Fibroblast of skin of left quadriceps (primary cell): ENCODE measurements at places on chromosomes 7 and 10.

GRCh38 chr10:24897326-24897926 is 55.0 kb downstream of the PRTFDC1 start:
- no peak for DNase-seq

GRCh38 chr10:18658271-18659124 is 733 bp upstream of the ARL5B start:
- DNase-seq = no peak

DNA sequence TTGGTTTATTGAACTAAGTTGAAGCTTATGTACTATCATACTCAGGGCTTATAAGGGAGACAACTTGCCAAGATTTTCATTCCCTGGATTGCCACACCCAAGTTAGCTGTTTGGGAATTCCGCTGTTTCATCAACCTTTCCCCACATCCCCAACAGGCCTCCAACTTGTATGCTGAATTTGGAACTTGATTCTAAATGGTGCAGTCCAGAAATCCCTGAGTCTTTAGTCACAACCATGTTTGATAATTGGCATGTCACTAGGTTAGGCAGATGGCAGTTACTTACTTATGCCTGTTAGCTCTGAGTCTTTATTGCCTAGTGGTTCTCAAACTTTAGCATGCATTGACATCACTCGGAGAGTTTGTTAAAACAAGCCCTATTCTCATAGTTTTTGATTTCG is 135.4 kb upstream of the PRPS1L1 start:
- no peak for DNase-seq

- no peak for DNase-seq
Observed at GRCh38 chr10:92915892-92916291, 67.6 kb downstream of the EXOC6 start.

DNA sequence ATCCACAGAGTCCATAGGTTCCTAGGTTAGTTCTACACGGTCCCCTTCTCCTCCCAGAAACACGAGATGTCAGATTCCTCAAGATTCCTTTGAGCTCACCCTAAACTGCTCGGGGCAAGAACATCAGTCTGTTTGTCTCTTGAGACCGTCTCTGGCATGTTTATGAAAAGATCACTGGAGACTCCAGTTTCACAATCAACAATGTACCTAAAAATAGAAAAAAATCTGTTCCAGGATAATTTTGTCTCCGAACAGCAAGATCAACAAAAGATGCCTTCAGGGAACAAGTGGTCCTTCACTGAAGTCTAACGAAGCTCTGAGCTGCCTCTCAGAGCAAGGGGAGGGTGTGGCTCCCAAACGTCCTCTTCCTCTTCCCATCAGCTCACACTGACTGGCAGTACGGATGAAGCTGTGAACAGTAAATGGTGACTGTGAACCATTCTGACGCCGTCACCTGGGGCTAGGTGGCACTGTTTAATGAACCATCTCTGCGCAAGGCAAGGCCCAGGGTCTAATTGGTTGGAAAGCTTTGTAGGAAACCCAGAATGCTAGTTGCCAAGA is 156.2 kb upstream of the LYZL1 start:
- no peak for DNase-seq

- no peak for DNase-seq
Observed at GRCh38 chr10:69957241-69957885, 95.3 kb upstream of the MACROH2A2 start.

- no peak for DNase-seq
Observed at GRCh38 chr7:154881026-154881425, 121.9 kb downstream of the PAXIP1 start.

GRCh38 chr10:86047588-86047987 is 319.0 kb downstream of the GRID1 start:
- DNase-seq = no peak

DNA sequence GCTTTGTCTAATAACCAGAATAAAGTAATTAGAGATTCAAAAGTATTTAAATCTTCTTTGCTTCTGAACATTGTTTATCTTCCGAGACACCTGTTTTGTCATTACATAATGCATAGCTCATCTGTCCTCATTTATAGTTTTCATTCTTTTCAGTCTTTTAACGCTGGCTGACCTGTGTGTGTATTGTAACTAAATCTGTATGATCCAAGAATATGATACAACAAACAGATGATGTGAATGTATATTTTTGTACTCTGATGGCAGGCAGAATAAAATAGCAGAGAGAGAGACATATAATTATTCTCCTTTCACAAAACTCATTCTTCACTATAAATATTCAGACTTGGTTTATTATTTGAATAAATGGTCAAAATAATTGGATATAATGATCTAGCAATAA is 80.6 kb downstream of the ORC5 start:
- DNase-seq = no peak

- DNase-seq = no peak
Observed at GRCh38 chr10:51743146-51743545, 43.8 kb upstream of the CSTF2T start.

GRCh38 chr10:653991-654646 is 35.3 kb downstream of the DIP2C start:
- DNase-seq = no peak

DNA sequence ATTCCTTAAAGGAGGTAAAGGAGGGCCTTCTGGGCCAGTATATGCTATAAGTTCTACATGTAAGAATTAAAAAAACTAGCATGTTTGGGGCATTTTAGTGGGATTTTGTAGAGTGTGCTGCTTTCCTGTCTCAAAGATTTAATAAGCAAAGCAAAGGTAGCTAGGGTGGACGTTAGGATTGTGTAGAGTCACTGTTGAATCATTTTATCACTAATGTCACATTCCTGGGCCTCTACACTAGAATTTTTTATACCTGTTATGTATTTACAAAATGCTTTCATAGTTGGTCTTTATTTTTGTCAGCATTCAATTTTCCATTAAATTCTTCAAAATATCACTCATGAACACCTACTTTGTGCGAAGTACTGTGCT is 139.4 kb upstream of the PHYHIPL start:
- DNase-seq = no peak

- no peak for DNase-seq
Observed at GRCh38 chr7:99453105-99453504, 12.9 kb downstream of the ATP5MF start.

DNA sequence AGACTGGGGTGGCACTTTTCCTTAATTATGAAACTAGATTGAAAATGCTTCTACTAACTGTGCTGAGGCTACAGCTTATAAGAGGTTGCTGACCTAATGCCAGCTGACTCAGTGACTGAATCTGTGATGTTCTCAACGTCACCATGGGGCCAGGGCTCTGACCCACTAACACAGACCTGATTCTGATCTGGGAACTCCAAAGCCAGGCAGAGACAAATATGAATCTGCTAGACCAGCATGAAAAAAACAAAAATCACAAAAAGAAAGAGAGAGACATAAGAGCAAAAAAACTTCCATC is 16.1 kb downstream of the USP6NL start:
- DNase-seq = no peak

DNA sequence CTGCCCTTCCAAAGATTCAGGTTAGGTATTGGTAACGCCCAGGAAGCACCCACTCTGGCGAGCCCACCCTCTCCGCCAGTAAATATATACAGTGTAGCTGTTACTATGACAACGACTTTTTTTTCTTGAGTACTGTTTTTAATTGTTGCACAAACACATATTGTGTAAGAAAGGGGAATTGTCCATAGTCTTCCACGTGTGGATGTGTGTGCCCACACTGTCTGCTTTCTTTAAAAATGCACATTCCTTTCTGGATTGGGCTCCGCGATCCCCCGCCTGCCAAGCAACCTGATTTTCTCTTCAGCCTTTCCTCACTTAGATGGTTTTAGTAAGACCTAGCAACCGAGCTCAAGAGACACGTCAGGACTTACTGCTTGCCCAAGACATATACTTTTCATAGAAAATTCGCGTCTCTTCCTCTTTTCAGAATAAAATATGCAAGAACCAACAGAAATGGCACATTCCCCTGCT is 247.8 kb downstream of the EBF3 start:
- DNase-seq = no peak

DNA sequence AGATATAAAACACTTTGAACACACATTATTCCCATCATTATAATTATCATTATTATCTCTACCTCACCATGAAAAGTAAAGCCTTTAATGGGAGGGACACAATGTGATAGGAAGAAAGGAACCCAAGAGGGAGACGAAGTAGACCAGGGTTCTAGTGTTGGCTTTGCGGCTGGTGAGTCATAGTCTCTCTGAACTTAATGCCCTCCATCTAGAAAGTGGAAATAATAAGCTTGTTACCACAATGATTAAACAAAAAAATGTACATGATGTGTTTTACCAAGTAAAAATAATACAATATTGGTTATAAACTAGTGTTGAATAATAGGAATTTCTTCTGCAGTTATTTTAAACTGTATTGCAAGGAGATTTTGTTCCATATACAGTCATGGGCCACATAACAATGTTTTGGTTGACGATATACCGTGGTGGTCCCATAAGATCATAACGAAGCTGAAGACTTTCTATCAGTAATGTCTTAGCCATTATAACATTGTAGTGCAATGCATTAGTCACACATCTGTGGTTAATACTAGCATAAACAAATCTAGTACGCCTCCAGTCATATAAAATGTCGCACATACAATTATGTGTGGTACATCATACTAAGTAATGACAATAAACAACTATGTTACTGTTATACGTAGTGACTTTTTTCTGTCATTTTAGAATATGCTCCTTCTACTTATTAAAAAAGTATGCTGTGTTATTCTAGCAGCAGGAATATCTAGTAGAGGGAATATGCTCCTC is 450.6 kb upstream of the SORCS1 start:
- DNase-seq = no peak

DNA sequence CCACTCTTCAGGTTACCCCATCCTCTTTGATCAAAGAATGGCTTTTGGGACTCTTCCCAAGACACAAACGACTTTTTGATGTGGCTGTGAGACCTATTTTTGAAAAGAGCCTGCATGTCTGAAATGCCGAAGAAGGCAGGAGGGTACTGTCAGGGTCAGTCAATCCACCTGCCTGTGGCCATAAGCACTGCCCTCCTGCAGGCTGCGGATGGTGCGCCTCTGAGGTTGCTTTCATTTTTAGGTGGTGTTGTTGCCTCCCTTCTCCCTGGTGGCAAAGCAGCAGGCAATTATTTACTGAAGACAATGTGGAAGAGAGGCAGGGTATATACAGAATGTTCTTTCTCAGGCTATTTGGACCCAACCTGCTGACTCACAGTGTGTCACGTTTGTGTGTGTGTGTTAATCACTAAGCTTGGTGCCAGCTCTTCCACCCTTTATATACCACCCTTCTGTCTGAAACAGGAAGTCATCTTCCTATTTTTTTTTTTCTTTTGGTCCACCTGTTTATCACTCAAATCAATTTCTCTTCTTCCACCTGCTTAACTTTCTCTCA is 1421.2 kb upstream of the CELF2 start:
- no peak for DNase-seq

GRCh38 chr10:79358811-79359210 is 11.5 kb downstream of the PPIF start:
- DNase-seq = no peak

GRCh38 chr10:14712991-14713424 is 61.7 kb downstream of the FAM107B start:
- no peak for DNase-seq

DNA sequence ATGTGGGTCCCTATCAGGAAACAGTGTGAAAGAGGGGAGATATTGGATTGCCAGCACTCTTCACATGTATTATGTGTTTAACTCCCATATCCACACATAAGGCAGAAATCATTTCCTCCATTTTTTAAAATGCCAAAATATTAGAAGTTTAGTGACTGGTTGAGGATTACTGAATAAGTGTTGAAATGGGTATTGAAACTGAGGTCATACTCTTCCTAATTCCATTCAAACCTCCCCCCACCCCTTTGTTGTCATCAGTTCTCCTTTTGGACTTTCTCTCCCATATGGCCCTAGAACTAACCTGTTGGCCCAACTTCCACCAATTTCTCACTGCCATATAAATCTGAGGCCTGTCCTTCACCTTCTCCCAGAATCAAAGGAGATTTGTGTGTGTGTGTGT is 81.6 kb downstream of the EVX1 start:
- no peak for DNase-seq

GRCh38 chr10:96227206-96227605 is 44.2 kb downstream of the BLNK start:
- no peak for DNase-seq

- no peak for DNase-seq
Observed at GRCh38 chr7:131400681-131401176, 73.1 kb downstream of the MKLN1 start.

GRCh38 chr7:30405179-30405578 is 73.4 kb downstream of the NOD1 start:
- DNase-seq = no peak

- no peak for DNase-seq
Observed at GRCh38 chr10:89175816-89176215, 31.3 kb downstream of the CH25H start.

DNA sequence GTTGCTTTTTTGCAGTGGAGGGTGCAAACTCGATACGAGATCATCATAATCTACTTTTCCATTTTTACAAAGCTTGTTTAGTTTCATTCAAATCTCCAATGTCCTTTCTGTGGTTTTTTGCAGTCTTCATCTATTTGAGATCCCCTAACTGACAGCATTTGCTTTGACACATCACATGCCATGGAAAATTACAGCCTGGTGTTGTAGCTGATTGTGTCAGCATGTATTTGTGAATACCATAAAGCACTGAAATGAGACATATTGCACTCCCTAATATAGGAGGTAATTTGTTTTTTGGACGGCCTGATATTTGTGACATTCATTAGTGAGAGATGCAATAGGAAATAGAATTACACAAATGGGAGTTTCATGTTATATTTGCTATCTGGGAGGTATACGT is 620.8 kb downstream of the KCNMA1 start:
- no peak for DNase-seq

DNA sequence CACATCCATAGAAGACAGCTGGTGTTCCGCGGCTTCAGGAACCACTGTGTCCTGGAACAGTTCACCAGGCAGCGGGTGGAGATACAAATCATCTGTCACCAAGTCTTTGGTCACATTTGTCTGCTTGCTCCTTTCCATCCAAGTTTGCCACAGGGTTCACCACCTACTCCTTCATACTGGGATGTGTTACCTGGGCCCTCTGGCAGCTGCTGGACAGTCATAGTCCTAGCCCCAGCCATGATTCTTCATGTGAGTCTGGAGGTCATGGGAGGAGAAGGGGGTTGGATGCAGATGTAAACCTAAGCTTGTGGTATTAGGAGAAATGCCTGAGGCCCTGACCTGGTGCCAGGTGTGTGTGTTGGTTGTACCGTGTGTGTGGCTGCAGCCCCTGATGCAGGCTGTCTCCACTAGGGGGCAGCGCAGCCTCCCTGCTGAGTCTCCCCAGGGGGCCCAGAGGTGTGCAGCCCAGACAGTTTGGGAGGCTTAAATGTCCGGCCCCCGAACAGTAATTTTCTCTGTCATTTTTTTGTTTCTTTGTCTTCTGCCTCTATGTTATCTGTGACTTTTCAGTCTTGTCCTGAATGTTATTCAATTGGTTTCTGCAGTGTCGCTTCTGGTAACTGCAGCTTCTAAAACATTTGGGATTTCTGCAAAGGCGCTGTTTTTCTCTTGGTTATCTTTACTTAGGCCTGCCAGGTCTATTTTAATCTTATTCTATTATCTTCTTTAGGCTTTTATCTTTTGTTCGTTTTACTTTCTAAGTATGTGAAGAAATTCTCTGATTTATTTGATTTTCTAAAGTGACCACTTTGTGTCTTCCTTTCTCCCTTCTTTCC is 14.8 kb downstream of the NPS start:
- no peak for DNase-seq

- no peak for DNase-seq
Observed at GRCh38 chr10:75016325-75016724, 95.1 kb upstream of the SAMD8 start.
